ENCODE measurements at places on chromosomes 1 and 21. TPM values are rescaled to one million over a fixed set of nuclear protein-coding genes. Genes with fewer than 3 reads are reported as not detected.

The ARHGAP29 gene
- total RNA-seq, result 114 TPM

- DNase-seq, result no peak
Observed at GRCh38 chr1:98659879-98660278, 1.6 kb upstream of the SNX7 start.

DNA sequence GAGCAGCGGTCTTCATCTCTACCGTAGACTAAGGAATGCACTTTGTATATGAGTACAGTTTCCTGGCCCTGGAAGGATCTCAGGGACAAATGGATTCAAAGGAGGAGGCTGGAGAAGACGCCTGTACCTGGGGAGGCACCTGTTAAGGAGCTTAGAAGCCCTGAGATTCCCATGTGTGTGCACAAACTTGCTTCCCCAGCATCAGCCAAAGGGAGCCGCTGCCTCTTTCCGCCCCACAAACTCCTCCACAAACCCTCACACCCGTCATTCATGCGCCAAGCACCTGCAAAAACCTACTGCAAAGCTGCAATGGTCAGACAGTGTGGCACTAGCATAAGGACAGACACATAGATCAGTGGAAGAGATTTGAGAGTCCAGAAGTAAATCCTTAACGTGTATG lies 54.5 kb downstream of the RRAGC start:
- DNase-seq, result no peak

The PADI6 gene
- not detected for total RNA-seq

DNA sequence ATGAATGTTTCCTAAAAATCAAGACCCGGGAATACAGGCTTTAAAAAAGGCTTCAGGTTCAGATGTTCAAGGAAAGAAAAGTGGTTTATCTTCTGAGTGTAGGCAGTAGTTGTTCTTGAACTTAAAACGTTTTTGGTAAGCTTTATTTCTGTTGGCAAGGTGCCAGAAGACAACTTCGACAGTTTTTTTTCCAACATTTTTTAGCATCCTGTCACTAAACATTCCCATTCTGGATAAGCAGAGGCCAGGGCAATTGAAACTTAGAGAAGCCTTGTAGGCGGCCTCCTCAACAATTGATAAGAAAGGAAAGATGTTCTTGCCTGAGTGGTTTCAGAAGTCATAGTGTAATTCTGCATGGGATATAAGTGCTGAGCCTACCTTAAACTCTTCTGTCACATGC lies 66.7 kb downstream of the PATJ start:
- DNase-seq, result peak; percentile 22

GRCh38 chr1:154729031-154729442 lies 121.1 kb upstream of the ADAR start:
- peak; percentile 53 for DNase-seq

GRCh38 chr1:149843431-149844041 lies 55.8 kb upstream of the BOLA1 start:
- peak; percentile 30 for DNase-seq

DNA sequence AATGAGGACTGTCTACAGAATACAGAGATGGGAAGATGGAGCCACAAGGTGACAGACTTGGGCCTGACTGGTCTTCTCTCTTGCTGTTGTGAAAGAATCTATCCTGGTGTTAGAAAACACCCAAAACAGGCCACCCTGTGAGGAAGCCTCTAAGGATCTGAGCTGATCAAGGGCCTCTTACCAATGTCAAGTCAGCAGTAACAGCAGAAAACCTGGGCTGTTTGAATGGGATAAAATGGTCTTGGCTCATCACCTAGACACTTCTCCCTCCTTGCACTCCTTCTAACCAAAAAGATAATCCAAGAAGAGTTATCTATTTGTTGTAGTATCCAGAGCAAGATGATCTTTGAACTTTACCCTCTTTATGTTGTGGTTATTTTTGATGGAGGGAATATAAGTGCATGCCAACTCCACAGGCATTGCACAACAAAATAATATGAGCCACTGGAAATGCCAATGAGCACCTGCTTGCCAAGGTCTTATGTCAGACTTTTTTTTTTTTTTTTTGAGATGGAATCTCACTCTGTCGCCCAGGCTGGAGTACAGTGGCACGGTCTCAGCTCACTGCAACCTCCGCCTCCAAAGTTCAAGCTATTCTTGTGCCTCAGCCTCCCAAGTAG lies 32.8 kb upstream of the ZNF281 start:
- no peak for DNase-seq

The TBX15 gene
- total RNA-seq, result 38.7 TPM

GRCh38 chr1:150596095-150596892 lies 16.9 kb upstream of the MCL1 start:
- peak; percentile 85 for DNase-seq

The CC2D1B gene
- total RNA-seq, result 29.6 TPM

DNA sequence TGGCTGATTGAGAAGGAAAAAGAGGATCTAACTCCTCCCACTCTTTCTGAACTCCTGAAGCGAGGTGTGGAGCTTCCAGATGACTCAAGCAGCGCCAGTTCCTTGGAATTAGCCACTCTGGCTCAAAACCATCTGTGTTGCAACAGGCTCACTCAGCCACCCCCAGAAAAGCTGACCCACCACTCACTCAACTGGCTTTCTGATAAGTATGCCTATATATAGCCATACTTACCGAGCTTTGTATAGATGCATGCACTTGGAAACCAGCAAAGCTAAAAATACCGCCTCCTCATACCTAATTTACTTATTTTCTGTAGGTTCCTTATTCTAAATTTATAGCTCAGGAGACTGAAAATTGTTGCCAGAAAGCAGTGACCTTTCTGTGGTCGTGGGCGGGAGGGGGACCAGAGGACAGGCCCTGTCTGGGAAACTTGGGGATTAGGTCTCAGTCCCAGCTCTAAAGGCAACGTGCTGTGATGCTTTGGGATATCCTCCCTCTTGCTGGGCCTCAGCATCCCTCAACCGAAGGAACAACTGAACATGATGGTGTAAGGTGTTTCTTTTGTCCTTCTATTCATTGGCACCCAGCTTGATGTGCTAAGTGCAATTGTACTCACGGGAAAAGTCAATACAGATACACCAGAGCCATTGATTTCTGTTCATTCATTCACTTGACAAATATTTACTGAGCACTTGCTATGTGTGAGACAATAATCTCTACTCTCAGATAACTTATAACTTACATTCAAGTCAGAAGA lies 65.7 kb downstream of the NENF start:
- DNase-seq, result peak; percentile 92

DNA sequence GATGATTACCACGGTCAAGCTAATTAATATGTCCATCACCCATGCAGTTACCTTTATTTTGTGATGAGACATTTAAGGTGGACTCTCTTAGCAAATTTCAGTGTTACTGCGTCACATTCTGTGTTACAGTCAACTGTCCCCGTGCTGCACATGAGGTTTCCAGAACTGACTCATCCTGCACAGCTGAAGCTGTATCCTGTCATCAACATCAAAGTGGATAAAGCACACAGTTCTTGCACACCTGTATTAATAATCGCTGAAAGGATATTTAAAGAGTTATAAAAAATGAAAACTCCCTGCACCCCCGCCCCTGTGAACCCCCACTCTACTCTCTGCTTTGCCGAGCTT lies 3.4 kb upstream of the KRTAP10-5 start:
- no peak for DNase-seq

The ERRFI1 gene
- 55.1 TPM for total RNA-seq

The RNF186 gene
- not detected for total RNA-seq

DNA sequence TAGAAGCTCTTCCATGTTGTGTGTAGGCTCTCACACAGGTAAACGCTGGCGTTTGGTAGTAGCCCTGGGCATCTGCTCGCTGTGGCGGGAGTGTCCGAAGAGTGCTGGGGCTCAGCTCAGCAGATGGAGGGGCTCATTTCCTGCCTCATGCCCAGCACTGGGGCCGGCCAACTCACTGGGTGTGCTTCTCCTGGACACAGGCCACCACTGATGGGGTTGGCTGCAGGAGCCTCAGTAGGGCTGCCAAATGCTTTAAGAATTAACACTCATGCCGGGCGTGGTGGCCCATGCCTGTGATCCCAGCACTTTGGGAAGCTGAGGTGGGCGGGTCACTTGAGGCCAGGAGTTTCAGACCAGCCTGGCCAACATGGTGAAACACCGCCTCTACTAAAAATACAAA lies 20.9 kb downstream of the UQCRHL start:
- DNase-seq, result peak; percentile 92

DNA sequence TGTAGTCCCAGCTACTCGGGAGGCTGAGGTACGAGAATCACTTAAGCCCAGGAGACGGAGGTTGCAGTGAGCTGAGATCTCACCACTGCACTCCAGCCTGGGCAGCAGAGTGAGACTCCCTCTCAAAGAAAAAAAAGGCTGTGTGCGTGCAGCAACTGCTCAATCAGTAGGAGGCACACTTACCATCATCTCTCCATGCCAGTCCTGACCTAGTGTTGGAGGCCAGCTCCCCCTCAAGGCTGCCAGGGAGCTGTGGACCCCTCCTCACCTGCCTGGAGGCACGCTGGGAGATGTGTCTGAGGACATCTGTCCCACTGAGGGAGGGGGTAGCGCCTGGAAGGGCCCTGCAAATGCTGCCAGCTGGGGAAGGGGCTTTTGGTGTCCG lies 11.9 kb downstream of the RPS6KA1 start:
- DNase-seq, result no peak

The KRTAP13-3 gene
- not detected for total RNA-seq

DNA sequence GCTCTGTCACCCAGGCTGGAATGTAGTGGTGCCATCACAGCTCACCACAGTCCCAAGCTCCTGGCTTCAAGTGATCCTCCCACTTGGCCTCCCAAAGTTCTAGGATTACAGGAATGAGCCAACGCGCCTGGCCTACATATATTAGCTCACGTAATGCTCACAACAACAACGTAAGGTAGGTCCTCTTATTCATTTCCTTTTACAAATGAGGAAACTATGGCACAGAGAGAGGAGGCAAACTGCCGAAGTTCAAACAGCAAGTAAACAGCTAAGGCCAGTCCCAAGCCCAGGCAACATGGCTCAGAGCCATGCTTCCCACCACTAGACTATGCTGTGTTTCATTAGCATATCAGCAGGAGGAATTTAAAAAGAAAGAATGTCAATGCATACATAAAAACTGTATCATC lies 284.4 kb downstream of the VAV3 start:
- no peak for DNase-seq

- no peak for DNase-seq
Observed at GRCh38 chr21:45994759-45995685, 13.5 kb downstream of the COL6A1 start.

GRCh38 chr1:214453109-214453722 lies 98.2 kb downstream of the PTPN14 start:
- peak; percentile 69 for DNase-seq

The RUNX1 gene
- 35.3 TPM for total RNA-seq

- peak; percentile 96 for DNase-seq
Observed at GRCh38 chr1:1318131-1318652, 6.3 kb downstream of the INTS11 start.

GRCh38 chr1:180611016-180611930 lies 20.5 kb upstream of the XPR1 start:
- DNase-seq, result peak; percentile 13

The C8B gene
- not detected for total RNA-seq

DNA sequence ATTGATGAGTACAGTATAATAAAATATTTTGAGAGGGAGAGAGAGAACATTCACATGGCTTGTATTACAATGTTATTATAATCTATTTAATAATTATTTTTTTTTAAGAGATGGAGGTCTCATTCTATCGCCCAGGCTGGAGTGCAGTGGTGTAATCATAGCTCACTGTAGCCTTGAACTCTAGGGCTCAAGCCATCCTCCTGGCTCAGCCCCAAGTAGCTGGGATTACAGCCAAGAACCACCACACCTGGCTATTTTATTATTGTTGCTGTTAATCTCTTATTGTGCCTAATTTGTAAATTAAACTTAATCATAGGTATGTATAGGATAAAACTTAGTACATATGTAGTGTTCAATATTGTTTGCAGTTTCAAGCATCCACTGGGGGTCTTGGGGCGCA lies 57.8 kb downstream of the HS2ST1 start:
- no peak for DNase-seq

The CLEC20A gene
- not detected for total RNA-seq

GRCh38 chr21:41765973-41766882 lies 624 bp downstream of the RIPK4 start:
- peak; percentile 37 for DNase-seq

The TRPM2 gene
- 0.13 TPM for total RNA-seq

GRCh38 chr1:15574741-15575140 lies 10.1 kb downstream of the AGMAT start:
- DNase-seq, result no peak

DNA sequence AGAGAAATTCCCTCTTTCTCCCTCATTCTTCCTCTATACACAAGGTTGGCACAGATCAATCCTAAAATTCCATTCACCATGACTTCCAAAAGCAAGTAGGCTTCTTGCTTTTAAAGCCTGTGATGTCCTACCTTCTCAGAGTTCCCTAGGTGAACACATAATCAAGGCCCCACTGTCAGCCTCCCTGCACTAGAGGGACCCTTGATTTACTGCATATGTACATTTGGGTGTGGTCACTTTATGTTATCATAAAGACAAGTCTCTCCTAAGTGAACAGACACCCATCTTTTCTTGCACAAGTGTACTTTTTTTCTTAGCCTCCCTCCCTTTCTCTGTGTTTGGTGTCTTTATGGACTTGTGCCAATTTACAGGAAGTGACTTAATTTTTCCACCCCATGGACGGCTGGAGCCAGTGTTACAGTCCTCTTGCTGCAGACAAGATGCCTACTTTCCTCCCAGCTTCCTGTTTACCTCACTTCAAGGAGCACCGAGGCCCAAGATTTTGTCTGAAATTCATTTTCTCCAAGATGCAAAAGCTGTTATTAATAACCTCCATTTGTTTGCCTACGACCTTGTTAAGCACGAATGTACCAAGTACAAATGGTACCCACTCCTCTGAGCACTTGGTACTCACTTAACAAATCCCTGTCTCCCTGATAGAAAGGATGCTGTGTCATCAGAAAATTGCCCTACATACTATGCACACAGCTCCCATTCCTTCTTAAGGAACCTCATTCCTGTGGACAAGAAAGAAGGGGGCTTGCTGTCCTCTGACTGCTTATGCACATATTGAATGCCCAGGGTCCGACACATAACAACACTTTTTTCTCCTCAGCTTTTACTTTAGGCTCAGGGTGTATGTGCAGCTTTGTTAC lies 82.8 kb upstream of the SLC44A3 start:
- DNase-seq, result peak; percentile 55

The DNM3 gene
- 0.11 TPM for total RNA-seq

- peak; percentile 35 for DNase-seq
Observed at GRCh38 chr21:33854604-33855003, 61.0 kb downstream of the ATP5PO start.

- peak; percentile 44 for DNase-seq
Observed at GRCh38 chr1:231808116-231808515, 181.5 kb downstream of the DISC1 start.

DNA sequence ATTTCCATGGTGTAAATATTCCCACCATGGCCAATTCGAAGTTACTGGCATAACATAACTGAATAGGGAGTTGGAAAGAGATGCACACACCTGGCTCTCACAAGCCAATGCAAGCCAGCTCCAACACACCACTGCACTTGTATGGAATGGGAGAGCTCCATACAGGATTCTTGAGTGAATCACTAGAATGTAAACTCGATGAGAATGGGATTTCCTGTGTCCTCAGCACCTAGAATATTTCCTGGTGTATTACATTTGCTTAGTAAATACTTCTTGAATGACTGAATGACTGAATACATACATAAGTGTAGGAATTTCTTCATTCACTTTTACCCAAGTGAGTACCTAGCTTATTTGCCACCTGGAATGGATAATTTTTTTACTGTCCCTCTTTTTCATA lies 16.2 kb upstream of the PPIE start:
- peak; percentile 21 for DNase-seq

Measured in GM23248 (cell line).